ENCODE measurements at places on chromosomes 13 and 19.

GRCh38 chr13:25295701-25296100, 5.7 kb upstream of the NUP58 start:
- DNase-seq, result no peak

- no peak for DNase-seq
Measured at GRCh38 chr19:5645409-5645808, 22.5 kb downstream of the SAFB start.

DNA sequence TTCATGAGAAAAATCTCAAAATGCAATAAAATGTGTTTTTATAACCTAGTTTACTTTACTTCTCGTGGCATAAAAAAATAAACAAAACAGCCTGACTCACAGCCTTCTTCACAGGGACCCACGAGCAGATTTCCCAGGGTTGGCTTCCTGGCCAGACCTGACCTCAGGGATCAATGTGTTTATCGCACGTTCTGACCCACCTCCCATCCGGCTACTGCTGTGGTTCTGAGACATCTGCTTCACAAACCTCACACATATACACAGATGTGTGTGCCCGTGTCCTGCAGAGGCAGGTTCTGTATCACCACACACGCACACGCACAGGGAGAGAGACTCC, 118.3 kb downstream of the COL4A2 start:
- DNase-seq, result no peak

DNA sequence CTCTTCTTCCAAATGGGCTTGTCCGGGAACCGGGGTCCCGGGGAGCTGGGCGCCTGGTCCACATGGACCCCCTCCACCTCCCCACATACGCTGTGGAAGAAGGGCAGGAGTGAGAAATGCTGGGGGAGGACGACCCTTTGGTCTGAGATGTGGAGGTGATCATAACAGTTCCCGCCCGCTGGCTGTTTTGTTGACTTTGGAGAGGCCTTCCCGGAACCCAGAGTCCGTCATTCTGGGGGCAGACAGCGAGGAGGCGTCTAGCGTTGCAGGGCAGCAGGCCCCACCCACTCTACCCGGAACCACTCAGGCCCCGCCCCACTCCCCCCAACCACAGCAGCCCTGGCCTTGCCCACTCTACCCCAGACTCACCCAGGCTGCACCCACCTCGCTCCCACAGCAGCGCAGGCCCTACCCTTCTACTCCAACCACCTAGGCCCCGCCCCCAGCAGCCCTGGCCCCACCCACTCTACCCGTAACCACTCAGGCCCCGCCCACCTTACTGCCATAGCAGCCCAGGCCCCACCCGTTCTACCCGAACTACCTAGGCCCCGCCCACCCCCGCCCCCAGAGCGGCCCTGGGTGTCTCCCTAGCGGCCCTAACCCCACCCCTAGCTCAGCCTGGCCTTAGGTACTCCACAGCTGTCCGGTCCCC, 7.1 kb downstream of the GPR108 start:
- DNase-seq, result peak; percentile 50

- DNase-seq, result no peak
Measured at GRCh38 chr13:91592056-91593014, 193.9 kb downstream of the GPC5 start.

- DNase-seq, result no peak
Measured at GRCh38 chr13:44267980-44268379, 105.6 kb upstream of the SERP2 start.

DNA sequence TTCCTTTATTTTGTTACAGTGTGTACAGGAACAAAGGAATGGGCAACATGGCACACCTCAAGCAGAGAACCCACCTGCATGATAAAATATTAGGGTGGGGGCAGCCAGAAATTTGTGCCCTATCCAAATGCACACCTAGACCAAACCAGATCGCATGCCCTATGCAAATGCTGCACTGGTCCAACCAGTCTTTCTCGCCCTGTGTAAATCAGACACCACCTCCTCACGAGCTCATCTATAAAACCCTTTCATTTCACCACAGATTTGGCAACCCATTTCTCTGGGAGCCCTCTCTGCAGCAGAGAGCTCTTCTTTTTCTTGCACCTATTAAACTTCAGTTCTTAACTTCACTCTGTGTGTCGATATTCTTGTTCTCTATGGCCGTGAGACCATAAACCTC, 1559.2 kb downstream of the SLITRK1 start:
- no peak for DNase-seq
